ENCODE measurements at places on chromosomes 1 and 21. TPM values are rescaled to one million over a fixed set of nuclear protein-coding genes. Genes with fewer than 3 reads are reported as not detected.

Gene PATJ
- 11.3 TPM for total RNA-seq

Gene LY9
- total RNA-seq, result 49.9 TPM

Gene MYBPH
- total RNA-seq, result not detected

Gene C1orf185
- not detected for total RNA-seq

Gene FBXO2
- 1.4 TPM for total RNA-seq

- H3K4me1 ChIP-seq, result no peaks in the 10 kb centered on the region
- H3K36me3 ChIP-seq, result no peaks in the 10 kb centered on the region
- no peak for DNase-seq
- H3K4me3 ChIP-seq, result no peak overlapping the region
- no peaks in the 10 kb centered on the region for H3K27me3 ChIP-seq
- H3K27ac ChIP-seq, result no peak overlapping the region
These were observed 101.1 kb downstream of the KAZN start for GRCh38 chr1:14699620-14700019.

DNA sequence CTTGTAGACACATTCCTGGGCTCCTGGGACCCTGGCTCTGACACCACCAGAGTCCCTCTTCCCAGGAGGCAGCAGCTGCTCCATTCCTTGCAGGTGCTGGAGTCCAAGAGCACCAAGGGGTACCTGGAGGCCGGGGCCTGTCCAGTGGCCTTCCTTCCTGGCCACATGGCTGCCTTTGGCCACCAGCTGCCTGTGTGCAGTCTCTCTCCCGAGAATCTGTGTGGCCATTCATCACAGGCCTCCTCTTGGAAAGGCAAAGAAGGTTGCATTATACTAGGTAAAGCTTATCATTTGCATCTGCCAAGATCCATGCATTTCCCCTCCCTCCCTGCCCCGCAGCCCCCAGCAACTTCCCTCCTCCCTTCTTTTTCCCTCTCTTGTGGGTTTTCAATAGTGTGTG is 48.9 kb upstream of the OLIG2 start:
- H3K27ac ChIP-seq, result no peak overlapping the region
- DNase-seq, result no peak
- no peak overlapping the region for H3K4me3 ChIP-seq
- no peaks in the 10 kb centered on the region for H3K36me3 ChIP-seq
- peaks cover 23% of the 10 kb centered on the region for H3K27me3 ChIP-seq

GRCh38 chr1:172914501-172915144 is 136.1 kb downstream of the TNFSF18 start:
- peaks cover 20% of the 10 kb centered on the region for H3K27me3 ChIP-seq
- no peaks in the 10 kb centered on the region for H3K4me1 ChIP-seq
- no peak overlapping the region for H3K4me3 ChIP-seq

DNA sequence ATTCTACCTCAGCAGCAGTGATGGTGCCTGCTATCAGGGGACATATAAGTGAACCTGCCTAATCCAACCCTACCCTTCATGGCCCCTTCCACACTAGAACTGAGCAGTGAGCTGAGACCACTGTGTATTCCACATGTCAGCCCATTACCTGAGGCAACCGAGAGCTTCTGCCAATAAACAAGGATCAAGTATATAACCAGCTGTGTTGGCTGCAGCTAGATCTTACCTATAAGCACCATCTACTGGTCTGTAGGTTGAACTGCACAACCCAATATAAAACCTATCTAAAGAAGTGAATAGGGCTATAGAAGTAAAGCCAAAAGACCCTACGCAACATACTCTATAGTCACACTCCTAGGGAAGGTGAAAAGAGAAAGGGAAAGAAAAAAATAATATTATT is 376.9 kb downstream of the HHIPL2 start:
- H3K4me1 ChIP-seq, result no peaks in the 10 kb centered on the region
- no peaks in the 10 kb centered on the region for H3K27me3 ChIP-seq
- no peak for DNase-seq
- H3K27ac ChIP-seq, result no peak overlapping the region

DNA sequence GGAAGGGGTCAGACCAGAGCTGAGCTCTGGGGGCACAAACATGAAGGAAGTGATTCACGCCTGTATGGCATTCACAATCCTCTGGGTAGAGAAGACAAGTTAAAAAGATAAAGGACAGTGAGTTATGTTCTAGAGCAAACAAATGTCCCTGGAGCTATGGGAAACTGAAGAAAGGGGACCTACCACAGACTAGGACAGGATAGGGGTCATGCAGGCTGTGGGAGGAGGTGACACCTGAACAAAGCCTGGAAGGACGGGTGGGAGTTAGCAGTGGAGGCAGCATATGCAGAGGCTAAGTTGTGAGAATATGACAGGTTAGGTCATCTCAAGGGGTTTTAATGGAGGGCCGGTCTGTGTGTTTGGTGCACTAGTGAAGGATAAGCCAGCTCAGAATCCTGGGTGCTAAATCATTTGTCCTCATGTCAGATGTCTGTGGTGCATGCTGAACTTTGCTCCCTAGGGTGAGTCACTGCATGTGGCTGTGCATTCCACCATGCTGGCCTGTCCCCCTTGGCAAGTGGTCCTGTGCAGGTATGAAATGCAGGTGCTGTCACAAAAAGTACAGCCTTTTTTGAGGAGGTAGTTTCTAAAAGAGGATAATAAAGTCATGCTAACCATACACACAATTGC is 28.5 kb downstream of the TNN start:
- H3K27me3 ChIP-seq, result no peaks in the 10 kb centered on the region
- no peaks in the 10 kb centered on the region for H3K36me3 ChIP-seq
- no peak overlapping the region for H3K27ac ChIP-seq
- H3K4me3 ChIP-seq, result no peak overlapping the region
- DNase-seq, result no peak
- H3K4me1 ChIP-seq, result no peaks in the 10 kb centered on the region

DNA sequence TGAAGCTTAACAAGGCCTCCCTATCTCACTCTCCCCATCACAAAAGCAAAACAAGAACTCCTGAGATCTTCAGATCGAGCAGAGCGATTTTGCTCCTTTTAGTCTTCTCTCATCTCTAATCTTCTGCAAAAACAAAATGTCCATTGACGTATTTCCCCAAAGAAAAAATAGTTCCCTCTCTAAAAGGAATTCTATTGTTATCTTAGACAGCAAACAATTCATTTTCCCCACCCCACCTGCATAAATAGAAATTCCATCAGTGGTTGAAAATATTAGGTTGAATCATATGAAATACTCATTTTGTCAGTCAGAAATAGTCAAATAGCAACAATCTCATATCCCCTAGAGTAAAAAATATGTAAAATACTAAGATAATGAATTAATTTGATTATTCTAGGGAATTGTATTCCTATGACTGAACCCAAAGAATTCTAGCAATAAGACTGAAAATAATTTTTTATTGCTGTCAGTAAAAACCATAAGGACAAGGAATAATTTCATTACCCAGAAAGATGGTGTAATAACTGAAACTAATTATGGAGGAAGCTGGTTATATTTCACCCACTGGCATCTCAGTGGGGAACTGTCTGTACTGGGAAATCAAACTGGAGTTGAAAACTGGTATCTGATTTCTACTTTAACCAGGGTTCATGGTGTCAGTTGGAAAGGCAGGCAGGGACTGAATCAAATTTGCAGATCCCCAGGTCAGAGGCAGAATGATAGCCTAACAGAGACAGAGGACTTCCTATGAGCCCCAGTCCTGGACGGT is 51.3 kb downstream of the RHOU start:
- H3K27ac ChIP-seq, result no peak overlapping the region
- DNase-seq, result no peak
- H3K4me3 ChIP-seq, result no peak overlapping the region
- H3K27me3 ChIP-seq, result no peaks in the 10 kb centered on the region
- H3K36me3 ChIP-seq, result no peaks in the 10 kb centered on the region

GRCh38 chr1:15835741-15836510 is 11.6 kb upstream of the SPEN start:
- no peaks in the 10 kb centered on the region for H3K27me3 ChIP-seq
- peak; percentile 99 for DNase-seq
- peaks cover 12% of the 10 kb centered on the region for H3K36me3 ChIP-seq
- peak overlapping the region; percentile 86 for H3K4me3 ChIP-seq
- H3K4me1 ChIP-seq, result peaks cover 31% of the 10 kb centered on the region
- H3K27ac ChIP-seq, result peak overlapping the region; percentile 94

- H3K36me3 ChIP-seq, result no peaks in the 10 kb centered on the region
- peaks cover 56% of the 10 kb centered on the region for H3K27me3 ChIP-seq
- DNase-seq, result no peak
- H3K27ac ChIP-seq, result no peak overlapping the region
- peaks cover 5% of the 10 kb centered on the region for H3K4me1 ChIP-seq
These were observed 5.5 kb downstream of the RIPK4 start for GRCh38 chr21:41761211-41761933.

- DNase-seq, result no peak
- H3K36me3 ChIP-seq, result no peaks in the 10 kb centered on the region
- no peaks in the 10 kb centered on the region for H3K4me1 ChIP-seq
- H3K27me3 ChIP-seq, result no peaks in the 10 kb centered on the region
These were observed 366.2 kb downstream of the USH2A start for GRCh38 chr1:216057063-216057462.

GRCh38 chr1:29807689-29808088 is 571.4 kb downstream of the PTPRU start:
- no peak overlapping the region for H3K27ac ChIP-seq
- DNase-seq, result no peak
- H3K36me3 ChIP-seq, result no peaks in the 10 kb centered on the region
- no peak overlapping the region for H3K4me3 ChIP-seq
- no peaks in the 10 kb centered on the region for H3K4me1 ChIP-seq

- H3K4me1 ChIP-seq, result peaks cover 24% of the 10 kb centered on the region
- H3K4me3 ChIP-seq, result no peak overlapping the region
- H3K36me3 ChIP-seq, result peaks cover 65% of the 10 kb centered on the region
- H3K27me3 ChIP-seq, result no peaks in the 10 kb centered on the region
- DNase-seq, result no peak
These were observed 15.5 kb upstream of the PSMG1 start for GRCh38 chr21:39198800-39199199.

DNA sequence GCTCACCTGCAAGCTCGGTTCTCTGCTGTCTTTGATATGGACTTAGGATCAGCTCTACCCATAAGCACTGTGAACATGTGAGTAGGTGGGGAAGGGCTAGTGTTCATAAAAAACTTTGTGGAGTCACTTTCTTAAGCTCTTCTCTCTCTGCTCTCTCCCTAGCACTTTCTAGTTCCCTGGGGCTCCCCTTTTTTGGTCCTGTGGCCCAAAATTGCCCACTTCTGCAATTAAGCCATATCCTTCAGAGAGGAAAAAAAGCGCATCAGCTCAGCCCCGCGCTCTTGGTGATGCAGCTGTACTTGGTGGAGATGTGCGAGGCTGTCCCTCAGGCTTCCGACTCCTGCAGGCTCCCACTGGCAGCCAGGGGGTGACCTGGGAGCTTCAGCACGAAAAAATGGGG is 23.4 kb downstream of the CCSAP start:
- no peak overlapping the region for H3K27ac ChIP-seq
- no peak overlapping the region for H3K4me3 ChIP-seq
- DNase-seq, result no peak
- H3K36me3 ChIP-seq, result peaks cover 39% of the 10 kb centered on the region

DNA sequence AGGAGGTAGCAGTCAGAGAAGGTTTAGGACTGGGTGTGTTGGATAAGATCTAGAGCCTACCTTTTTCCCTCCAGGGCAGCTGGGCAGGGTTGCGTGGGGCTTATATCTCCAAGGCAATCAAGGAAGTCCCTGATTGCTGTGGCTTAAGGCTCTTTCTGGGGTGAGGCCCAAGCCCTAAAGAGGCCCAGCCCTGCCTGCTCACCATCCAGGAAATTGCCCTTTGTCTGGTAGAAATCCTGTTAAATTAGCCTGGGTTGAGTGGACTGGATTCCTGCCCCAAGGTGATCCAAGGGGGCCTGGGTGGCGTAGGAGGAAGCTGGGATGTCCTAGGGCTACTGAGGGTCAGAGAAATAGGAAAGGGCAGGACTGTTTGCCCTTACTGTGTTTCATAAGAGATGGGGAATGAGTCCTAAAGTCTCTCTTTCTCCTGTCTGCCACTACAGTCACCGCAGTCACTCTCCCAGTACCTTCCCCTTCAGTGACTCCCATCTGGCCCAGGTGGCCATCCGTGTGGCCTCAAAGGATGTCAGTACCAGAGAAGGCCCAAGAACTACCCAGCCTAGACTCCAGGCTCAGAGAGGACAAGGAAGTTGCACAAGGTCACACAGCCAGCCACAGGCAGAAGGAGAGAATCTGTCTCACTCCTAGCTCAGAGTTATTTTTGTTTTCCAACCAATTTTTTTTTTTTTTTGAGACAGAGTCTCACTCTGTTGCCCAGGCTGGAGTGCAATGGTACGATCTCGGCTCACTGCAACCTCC is 25.8 kb downstream of the MFSD2A start:
- no peak for DNase-seq
- H3K4me1 ChIP-seq, result peaks cover 5% of the 10 kb centered on the region
- H3K36me3 ChIP-seq, result no peaks in the 10 kb centered on the region
- no peak overlapping the region for H3K27ac ChIP-seq
- H3K27me3 ChIP-seq, result no peaks in the 10 kb centered on the region

DNA sequence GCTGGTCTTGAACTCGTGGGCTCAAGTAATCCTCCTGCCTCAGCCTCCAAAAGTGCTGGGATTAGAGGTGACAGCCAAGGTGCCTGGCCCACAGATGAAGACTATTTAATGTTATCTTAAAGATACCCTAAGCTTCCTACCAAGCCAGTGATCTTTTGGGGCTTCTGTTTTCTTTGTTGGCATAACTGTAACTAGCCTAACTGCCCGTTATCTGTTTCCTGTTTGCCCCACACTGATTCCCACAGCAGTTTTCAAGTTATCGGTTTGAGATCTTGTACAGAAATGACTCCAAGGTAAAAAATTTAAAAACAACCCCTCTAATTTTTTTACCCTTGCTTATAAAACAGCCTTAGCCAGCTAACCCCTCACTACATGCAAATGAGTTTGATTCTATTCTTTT is 12.4 kb downstream of the SELL start:
- no peaks in the 10 kb centered on the region for H3K27me3 ChIP-seq
- DNase-seq, result peak; percentile 49
- peak overlapping the region; percentile 30 for H3K4me3 ChIP-seq
- H3K36me3 ChIP-seq, result peaks cover 95% of the 10 kb centered on the region
- peak overlapping the region; percentile 84 for H3K27ac ChIP-seq

DNA sequence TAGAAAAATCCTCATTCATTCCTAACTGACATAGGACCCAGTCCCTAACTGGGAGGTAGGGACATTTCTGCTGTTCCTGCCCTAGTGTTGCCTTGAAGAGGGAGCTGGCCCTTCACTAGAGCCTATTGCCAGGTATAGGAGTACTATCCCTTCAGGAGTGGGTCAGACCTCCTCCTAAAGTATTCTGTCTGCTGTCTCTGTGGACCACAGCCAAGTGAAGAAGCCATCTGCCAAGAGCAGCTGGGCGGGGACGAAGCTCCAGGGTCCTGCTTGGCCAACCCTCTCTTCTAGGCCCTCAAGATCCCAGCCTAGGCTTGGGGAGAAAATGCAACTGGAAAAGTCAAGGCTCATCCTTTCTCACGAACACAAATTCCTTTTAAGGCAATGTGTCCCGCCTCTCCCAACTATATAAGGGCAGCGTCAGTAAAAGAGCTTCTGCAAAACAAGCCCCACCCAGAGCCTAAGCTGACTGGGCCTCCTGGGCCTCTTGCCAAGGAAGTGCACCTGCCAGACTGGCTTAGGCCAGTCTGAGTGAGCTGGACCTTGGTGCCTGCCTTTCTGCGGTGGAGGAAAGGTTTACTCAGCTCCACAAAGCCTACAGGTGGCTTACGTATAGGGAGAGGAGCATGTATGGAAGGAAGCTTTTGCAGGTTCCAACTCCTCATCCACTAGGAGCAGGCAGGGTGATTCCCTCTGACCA is 638 bp upstream of the TUFT1 start:
- peak overlapping the region; percentile 76 for H3K27ac ChIP-seq
- peak overlapping the region; percentile 93 for H3K4me3 ChIP-seq
